ENCODE measurements at places on chromosomes 5 and 9. TPM values are rescaled to one million over a fixed set of nuclear protein-coding genes. Genes with fewer than 3 reads are reported as not detected.

Gene ZSWIM6
- 4.7 TPM for total RNA-seq

Gene SPATA31D4
- not detected for total RNA-seq

Gene TTC33
- 6.6 TPM for total RNA-seq

Gene HRH2
- 0.39 TPM for total RNA-seq

- no peak for DNase-seq
These were observed 51.1 kb downstream of the C9orf152 start for GRCh38 chr9:110156902-110157301.

GRCh38 chr9:91150273-91150997, 211.3 kb downstream of the AUH start:
- no peak for DNase-seq

GRCh38 chr9:108049026-108049607, 559.5 kb upstream of the KLF4 start:
- no peak for DNase-seq

- DNase-seq = no peak
These were observed 18.6 kb upstream of the PSAT1 start for GRCh38 chr9:78278177-78278777.

- DNase-seq = no peak
These were observed 187.0 kb upstream of the KCNN2 start for GRCh38 chr5:114174837-114175236.

DNA sequence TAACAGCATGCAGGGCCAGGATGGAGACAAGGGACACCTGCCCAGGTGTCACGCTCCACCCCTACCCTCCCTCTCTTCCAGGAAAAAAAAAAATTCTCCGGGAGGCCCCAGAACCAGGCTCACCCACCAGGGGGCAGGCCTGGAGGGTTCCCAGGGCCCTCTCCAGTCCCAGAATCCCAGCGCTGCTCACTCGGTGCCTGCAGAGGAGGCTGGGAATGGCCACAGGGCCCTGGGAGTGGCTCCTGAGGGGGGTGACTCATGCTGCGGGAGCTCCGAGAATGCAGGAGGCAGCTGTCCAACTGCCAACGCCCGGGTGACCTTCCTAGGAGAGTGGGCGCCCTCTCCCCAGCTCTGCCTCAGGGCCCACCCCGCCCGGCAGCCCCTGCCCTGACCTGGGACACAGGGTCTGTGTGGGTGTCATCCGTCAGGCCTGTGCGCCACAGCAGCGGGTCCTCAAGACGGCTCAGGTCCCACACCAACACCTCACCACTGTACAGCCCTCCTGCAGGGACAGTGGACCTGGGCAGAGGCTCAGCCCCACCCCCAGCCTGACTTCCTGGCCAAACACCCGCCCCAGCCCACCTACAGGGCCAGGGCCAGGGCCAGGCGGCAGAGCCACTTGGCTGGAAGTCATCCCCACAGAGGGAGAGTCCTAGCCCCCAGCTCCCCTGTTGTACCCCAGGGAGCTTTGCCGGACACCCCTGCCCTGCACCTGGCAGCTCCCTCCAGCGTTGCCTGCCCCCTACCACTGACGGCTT, 21.2 kb downstream of the DYNC2I2 start:
- peak; percentile 91 for DNase-seq

GRCh38 chr9:75636427-75637045, 253.9 kb upstream of the PCSK5 start:
- DNase-seq = no peak

- DNase-seq = no peak
These were observed 106.0 kb downstream of the HACD4 start for GRCh38 chr9:20925256-20926045.

- no peak for DNase-seq
These were observed 213.1 kb upstream of the ACO1 start for GRCh38 chr9:32171339-32171738.

DNA sequence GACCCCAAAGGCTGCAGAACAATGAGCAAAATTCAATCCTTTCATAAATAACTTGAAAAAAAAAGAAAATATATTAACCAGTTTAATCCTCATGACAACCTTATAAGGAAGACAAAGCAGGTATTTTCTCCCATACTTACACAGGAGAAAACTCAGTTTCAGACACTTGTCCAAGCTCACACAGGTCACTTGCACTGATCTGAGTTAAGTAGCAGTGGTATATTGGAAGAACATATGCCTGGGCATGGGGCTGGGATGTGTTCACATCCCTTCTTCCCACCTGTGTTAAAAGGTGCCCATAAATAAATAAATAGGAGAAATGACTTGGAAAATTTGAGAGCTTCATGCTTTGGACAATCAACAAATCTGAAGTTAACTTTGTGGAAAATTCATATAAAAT, 63.5 kb upstream of the SELENOP start:
- no peak for DNase-seq

DNA sequence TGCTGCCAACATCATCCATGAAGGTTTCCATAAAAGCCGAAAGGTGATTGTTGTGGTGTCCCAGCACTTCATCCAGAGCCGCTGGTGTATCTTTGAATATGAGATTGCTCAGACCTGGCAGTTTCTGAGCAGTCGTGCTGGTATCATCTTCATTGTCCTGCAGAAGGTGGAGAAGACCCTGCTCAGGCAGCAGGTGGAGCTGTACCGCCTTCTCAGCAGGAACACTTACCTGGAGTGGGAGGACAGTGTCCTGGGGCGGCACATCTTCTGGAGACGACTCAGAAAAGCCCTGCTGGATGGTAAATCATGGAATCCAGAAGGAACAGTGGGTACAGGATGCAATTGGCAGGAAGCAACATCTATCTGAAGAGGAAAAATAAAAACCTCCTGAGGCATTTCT, 10.1 kb downstream of the TLR4 start:
- peak; percentile 53 for DNase-seq

Data from right lobe of liver (tissue), 6 donors.